CD14-positive monocyte (primary cell): ENCODE measurements at places on chromosomes 1 and 21.

- no peak for DNase-seq
These were observed 126.7 kb downstream of the NR5A2 start for GRCh38 chr1:200154069-200154767.

DNA sequence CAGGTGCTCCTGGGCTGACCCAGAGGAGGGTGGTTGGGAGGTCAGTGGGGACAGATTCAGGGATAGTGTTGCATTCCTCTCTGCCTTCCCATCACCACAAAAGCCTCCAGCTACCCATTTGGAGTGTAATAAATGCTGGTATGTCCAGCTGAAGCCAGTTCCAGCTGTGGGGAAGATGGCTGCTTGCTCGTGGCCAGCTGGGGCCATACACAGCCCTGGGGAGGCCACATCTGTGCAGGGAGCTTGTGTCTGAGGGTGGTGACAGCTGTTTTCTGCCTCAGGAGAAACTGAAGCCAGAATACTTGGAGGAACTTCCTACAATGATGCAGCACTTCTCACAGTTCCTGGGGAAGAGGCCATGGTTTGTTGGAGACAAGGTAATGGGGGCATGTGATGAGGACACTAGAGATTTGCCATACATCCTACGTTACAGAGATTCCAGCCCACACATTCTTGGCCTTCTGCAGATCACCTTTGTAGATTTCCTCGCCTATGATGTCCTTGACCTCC is 2.7 kb downstream of the GSTM4 start:
- no peak for DNase-seq

- no peak for DNase-seq
These were observed 493.0 kb downstream of the PTPRU start for GRCh38 chr1:29729281-29729680.

DNA sequence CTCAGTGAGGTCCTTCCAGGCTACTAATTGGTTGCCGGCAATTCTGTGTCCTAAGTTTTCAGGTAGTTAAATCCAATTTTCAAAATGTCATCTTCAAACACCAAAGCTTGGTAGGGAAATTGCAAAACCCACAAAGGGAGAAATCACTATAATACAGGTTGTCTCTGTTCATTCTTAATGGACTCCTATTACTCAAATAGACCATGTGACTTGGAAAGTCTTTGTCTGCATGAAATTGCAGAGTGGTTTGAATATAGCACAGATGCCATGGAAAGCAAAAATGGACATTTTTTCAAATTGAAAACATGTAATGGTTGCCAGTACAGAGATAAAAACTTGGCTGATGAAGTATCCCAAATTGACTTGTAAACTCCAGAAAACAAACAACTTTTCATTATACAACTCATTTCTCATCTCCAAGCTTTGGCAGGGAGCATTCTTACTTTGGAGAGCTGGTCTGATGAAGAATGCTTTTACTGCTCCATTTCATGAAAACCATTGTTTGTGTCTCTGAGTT is 169.5 kb upstream of the PKN2 start:
- no peak for DNase-seq

DNA sequence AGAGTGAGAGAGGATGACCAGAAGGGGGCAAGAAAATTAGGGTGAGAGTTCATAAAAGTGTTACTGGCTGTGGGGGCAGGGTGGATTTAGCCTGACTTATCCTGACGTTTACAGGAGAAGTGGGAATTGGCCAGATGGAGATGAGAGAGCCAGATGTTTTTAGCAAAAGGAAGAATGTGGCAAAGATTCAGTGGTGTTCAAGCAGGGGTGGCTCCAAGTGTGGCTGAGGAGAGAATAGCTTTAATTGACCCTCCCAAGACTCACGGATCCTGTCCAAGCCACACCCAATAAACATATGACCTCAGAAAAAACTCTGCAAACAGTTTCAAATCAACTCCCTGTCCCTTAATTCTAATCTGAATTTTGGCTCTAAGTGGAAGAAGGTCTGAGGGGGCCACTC is 35.2 kb upstream of the EDEM3 start:
- DNase-seq: no peak
